ENCODE measurements at places on chromosomes 7 and 10.
A peak's percentile ranks its signal among the peaks of the same experiment; 100 is the strongest.

- DNase-seq = no peak
Observed at GRCh38 chr7:1092806-1093501, 5.0 kb downstream of the GPER1 start.

DNA sequence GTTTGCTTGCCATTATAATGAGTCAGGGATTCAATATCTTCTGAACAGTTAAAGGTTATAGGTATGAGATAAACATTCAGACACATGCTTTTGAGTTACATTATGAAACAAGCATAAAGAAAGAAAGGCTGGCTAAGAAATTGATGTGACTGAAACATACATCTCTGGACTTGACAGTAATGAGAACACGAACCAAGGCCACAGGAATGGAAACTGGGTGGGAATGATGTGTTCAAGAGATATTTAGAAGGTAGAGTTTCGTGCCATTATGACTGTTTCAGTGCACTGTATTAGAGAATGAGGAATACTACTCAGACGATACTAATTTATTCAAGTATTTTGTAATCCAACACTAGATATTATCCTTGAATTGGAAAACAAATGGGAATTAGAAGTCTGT lies 332.1 kb upstream of the MAGI2 start:
- DNase-seq = no peak

DNA sequence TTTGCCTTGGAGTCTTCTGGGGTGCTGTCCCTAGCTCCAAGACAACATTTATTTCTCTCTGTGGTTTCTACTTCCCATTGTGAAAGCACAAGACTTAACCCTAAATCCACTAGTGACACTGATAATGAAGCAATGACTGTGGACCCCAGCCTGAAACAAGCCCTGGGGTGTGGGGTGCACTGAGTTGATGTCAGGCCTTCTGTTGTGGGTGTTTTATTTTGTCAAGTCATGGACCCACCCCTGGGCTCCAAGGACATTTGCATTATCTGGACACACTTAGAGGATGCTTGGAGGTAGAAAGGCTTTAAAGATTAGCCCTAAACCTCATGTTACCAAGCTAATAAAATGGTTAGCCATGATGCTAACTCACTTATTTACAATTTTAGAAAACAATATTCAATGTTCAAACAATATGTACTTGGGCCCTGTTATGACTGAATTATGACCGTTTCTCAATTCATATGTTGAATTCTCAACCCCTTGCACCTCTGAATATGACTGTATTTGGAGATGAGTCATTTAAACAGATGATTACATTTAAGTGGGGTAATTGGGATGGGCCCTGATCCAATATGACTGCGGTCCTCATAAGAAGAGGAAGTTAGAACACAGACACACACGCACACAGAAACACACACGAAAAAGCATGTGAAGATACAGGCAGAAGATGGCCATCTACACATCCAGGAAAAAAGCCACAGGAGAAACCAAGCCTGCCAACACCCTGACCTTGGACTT lies 137.2 kb upstream of the IGFBP3 start:
- no peak for DNase-seq

DNA sequence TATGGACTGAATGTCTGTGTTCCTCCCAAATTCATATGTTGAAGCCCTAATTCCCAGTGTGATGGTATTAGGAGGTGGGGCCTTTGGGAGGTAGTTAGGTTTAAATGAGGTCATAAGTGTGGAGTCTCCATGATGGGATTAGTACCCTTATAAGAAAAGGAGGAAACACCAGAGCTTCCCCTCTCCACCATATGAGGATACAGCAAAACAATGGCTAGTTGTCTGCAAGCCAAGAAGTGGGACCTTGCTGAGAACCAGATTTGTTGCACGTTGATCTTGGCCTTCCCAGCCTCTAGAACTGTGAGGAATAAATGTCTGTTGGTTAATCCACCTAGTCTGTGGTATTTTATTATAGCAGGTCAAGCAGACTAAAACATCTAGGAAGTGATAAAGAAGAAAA lies 102.2 kb downstream of the AHCYL2 start:
- DNase-seq = no peak

- DNase-seq = no peak
Observed at GRCh38 chr10:60732198-60732806, 46.0 kb upstream of the CDK1 start.

DNA sequence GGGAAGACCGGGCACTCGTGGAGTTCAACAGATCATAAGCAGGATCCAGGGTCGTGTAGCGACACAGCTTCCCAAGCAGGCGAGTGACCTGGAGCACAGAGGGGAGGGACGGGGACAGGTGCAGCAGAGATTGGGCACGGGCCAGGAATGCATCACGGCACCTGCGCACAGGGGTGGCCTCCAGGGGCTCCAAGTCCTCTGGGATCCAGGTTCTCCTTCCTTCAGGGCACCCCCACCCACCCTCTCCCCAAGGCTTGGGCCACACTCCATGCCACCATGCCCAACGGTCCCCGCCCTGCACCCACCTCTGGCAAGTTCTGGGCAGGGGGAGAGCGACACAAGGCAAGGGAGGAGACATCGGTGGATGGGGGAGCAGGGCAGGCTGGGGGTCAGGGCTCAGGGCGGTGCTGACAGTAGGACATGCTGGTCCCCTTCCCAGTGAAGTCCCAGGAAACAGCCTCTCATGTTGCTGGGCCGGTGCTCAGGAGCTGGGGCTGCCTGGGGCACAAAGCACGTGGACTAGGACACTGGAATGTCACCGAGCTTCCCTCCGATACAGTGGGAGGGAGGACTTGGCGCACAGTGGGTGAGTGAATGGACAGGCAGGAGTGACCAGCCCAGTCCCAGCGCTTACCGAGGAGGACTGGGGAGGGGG lies 597.3 kb downstream of the PTPRN2 start:
- DNase-seq = no peak

- DNase-seq = no peak
Observed at GRCh38 chr7:15863951-15864625, 177.6 kb upstream of the MEOX2 start.

GRCh38 chr7:28298870-28299518 lies 113.3 kb upstream of the CREB5 start:
- DNase-seq = no peak

- DNase-seq = no peak
Observed at GRCh38 chr10:640673-641045, 48.8 kb downstream of the DIP2C start.

- no peak for DNase-seq
Observed at GRCh38 chr10:110535958-110536891, 31.3 kb upstream of the SMC3 start.

GRCh38 chr10:32163762-32164148 lies 107.5 kb upstream of the KIF5B start:
- DNase-seq = no peak

DNA sequence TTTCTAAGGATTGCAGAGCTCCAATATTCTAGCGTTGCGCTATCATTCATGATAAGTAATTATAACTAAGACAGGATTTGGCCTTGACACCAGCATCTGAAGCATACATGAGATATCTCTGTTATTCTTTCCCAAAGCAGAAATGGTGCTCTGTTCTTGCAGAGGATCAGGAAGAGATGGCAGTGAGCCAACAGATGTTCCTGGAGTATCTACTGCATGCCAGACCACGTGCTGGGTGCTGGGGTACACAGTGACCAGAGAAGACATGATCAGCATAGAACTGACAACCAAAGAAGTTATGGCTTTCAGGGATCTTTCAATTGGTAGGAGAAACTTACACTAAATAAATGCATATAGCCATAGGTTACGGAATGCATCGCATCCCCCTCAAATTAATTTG lies 63.7 kb upstream of the PLXNA4 start:
- DNase-seq = no peak

DNA sequence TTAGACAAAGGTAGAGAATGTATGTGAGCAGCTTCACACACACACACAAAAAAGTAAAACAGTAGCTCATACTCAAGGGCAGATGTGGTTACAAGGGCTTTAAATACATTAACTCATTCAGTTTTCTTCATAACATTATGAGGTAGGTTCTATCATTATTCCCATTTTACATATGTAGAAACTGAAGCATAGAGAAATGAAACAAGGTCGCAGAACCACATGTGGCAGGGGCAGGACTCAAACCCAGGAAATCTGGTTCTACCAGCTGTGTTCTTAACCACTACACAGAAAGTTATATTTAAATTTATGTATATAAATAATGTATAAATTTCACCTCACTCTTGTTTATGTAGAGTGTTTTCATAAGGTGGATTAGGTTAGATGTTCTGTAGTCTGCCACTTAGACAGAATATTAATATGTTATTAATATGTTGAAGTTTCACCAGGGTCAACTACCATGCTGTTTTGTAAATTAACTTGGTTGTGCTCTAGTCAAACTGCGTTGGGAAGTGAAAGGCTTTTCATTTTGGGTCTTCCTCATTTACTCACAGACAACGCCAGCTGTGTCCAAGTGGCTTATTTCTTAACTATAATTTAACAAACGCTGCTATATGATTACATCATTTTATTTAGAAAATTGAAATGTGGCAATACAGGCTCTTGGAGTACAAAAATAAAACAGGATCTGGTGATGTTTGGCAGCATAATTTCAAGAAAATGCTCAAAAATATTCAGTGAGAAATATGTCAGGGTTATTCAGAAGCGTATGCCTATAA lies 138.4 kb downstream of the MDFIC start:
- DNase-seq = no peak

DNA sequence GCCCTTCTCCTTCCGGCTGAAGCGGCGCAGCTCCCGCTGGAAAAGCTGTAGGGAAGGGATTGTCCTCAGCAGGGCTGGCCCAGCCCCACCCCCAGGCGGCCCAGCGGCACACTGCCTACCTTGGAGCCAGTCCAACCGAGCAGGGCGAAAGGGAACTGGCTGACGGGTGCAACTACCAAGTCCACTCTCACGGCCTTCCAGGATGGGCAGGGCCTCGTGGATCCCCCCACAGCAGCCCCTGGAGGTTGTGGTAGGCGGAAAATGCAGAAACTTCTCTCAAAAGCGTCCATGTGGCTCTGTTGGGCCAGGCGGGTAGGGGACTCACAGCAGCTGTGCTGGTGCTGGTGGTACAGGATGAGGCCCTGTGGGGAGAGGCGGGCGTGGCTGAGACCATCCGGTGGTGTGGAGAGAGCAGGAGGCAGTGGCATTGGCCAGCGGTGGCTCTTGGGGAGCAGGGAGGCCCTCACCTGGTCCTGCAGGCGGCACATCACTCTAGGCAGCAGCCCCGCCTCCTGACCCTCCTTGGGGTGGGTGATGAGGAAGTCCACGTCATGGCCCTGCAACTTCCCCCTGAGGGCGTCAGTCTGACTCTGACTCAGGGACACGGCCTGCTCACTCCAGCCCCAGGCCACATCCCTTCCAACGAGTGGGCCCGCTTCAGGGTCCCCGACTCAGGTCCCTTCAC lies 8.4 kb upstream of the PGAM2 start:
- DNase-seq = peak; percentile 72

GRCh38 chr7:98995111-98995510 lies 116.8 kb downstream of the TRRAP start:
- DNase-seq = peak; percentile 82

DNA sequence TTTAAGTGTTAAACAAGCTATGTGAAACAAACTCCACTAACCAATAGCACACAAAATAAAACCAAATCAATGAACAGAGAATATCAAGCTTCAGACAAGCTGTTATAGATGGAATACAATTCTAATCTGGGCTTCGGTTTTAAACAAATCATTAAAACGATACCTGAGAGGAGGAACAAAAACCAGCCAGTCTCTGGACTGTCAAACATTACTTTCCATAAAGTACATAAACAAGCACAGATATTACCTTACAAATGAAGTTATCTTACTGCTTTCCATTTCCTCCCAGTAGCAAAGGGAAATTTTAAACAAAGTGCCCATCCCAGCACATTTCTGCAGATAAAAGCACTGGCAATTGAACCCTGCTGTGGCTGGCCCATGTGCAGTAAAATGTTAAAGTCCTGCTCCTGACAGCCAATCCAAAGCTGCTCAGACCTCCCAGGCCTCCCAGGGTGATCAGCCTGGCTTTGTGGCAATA lies 128.0 kb downstream of the NRCAM start:
- DNase-seq = no peak

GRCh38 chr10:15461353-15462108 lies 90.4 kb upstream of the FAM171A1 start:
- DNase-seq = no peak

- no peak for DNase-seq
Observed at GRCh38 chr10:72782649-72783330, 90.8 kb downstream of the MCU start.

DNA sequence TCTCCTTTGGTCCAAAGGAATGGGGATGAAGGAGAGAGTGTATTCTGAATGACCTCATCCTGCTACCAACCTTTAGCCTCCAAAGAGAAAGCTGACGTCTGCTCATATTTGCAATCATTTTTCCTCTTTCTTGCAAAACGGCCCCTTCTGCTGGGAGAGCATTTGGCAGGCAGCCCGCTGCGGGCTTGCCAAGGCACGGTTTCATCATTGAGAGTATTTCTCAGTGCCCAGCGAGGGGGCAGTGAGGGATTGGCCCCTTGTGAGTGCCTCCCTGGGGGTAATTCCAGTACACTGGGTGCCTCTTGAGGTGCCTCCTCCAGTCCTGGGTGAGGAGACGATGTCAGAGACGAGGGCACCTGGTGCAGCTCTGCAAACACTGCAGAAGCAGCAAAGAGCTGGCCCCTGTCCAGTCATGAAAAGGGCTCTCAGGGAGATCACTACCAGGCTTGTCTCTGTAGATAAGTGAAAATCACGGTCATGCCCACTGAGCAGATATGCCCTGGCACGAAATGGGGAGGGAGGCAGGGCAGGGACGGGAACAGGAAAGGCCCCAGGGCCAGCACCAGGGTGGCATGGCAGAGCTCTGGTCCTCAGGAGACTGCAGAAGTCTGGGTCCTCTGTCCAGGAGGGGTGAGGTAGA lies 48.7 kb upstream of the SHH start:
- no peak for DNase-seq

DNA sequence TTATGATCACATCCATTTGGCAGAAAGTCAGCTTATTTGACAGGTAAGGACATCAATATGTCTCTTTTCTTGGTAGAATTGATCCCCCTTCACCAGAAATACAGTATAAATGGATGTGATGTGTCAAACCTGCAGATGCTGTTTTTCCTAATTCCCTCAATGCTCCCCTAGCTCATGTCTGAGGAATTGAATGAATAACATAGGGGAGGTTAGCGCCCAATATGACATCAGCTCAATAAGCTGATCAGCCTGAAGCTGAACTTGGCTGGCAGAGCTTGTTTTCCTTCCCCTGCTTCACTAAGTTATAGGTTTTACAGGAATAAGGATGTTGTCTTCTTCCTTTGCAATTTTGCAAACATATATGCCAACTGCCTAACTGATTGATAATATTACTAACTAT lies 132.5 kb downstream of the REEP3 start:
- no peak for DNase-seq

- no peak for DNase-seq
Observed at GRCh38 chr7:15424468-15424867, 137.3 kb downstream of the AGMO start.

DNA sequence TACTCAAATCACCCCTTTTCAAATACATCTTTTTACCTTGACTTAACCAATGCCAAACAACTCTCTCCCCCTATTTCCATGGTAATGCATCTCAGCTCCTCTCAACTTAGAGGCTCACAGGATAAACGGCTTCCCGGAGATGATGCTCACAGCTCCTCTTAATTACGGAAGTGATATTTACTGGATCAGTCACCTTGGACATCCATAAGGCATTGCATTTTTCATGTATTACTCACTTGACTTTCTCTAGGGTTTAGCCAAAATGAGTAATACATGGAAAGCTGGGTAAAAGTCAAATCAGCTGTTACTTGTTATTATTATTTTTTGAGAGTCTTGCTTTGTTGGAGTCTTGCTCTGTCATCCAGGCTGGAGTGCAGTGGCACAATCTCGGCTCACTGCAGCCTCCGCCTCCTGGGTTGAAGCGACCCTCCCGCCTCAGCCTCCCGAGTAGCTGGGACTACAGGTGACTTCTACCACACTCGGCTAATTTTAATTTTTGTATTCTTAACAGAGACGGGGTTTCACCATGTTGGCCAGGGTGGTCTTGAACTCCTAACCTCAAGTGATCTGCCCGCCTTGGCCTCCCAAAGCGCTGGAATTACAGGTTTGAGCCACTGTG lies 73.3 kb upstream of the RHEB start:
- DNase-seq = peak; percentile 12

Measured in lower leg skin (tissue), 4 donors.